ENCODE measurements at places on chromosomes 13 and 19. TPM values are rescaled to one million over a fixed set of nuclear protein-coding genes. Genes with fewer than 3 reads are reported as not detected.

The ADGRE1 gene
- total RNA-seq, result 1.3 TPM

The TYROBP gene
- total RNA-seq, result 407 TPM

The C1QTNF9B gene
- 0.34 TPM for total RNA-seq

The CCNA1 gene
- total RNA-seq, result 1.5 TPM

DNA sequence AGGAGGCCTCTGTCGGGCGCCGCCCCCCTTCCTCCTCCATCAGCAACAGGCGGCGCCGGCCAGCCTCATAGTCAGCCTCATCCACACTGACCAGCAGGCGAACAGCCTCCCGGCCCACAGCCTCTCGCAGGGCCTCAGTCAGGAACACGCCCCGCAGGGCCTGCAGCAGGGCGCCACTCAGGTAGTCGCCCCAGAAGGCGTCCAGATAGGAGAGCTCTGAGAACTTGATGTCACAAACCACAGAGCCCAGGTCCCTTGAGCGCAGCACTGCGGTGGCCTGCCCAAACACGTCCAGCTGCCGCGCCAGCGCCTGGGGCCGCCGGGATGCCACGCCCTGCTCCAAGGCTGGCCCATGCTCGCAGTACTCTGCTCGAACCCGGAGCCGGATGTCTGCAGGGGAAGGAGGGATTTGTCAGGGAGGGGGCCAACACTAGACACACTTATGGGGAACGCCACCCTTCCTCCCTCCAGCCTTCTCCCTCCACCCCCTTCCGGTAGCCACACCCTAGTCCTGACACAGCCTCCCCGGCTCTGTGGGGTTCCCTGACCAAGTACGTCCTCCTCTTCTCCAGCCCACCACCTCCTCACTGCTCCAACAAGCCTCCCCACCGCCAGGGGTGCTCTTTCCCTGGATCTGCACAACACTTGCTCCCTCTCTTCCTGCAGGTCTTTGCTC lies 17.9 kb downstream of the DEDD2 start:
- no peak for DNase-seq

DNA sequence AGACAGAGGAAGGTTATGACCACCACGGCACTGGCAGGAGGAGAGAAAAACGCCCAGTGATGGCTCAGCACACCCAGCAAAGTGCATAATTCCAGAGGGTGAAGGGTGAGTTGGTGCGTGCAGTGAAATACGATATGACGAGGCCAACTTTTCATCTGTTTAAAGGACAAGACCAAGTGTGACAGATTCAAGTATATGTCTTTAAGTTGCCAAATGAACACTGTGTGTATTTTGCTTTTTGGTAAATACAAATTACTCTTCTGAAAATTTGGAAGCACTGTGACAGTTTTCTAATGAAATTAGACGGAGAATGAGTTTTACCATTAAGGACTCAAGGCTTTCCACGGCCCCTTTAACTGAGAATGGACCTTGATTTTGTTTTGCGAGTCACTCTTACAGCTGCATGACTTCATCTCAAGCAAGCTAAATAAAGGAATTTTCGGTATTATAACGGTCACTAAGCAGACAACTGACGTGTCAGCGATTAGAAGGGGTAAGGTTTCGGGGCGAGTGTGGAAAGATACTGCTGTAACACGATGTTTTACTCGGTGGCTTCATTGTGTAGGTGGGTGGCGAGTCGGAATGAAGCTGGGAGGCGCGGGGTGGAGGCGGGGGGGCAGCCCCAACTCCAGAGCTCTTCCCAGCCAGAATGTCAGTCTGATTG lies 22.8 kb downstream of the COL4A2 start:
- DNase-seq, result no peak

GRCh38 chr19:40803170-40803856 lies 4.3 kb downstream of the EGLN2 start:
- DNase-seq, result no peak

- no peak for DNase-seq
Measured at GRCh38 chr19:12834976-12835757, 788 bp upstream of the RTBDN start.

- no peak for DNase-seq
Measured at GRCh38 chr13:33554919-33555791, 262.8 kb upstream of the RFC3 start.
